ENCODE measurements at places on chromosomes 2 and 18.

- peak; percentile 49 for DNase-seq
Measured at GRCh38 chr18:48030616-48031480, 100.4 kb upstream of the SMAD2 start.

- DNase-seq: no peak
Measured at GRCh38 chr2:235523021-235523420, 29.2 kb downstream of the AGAP1 start.

DNA sequence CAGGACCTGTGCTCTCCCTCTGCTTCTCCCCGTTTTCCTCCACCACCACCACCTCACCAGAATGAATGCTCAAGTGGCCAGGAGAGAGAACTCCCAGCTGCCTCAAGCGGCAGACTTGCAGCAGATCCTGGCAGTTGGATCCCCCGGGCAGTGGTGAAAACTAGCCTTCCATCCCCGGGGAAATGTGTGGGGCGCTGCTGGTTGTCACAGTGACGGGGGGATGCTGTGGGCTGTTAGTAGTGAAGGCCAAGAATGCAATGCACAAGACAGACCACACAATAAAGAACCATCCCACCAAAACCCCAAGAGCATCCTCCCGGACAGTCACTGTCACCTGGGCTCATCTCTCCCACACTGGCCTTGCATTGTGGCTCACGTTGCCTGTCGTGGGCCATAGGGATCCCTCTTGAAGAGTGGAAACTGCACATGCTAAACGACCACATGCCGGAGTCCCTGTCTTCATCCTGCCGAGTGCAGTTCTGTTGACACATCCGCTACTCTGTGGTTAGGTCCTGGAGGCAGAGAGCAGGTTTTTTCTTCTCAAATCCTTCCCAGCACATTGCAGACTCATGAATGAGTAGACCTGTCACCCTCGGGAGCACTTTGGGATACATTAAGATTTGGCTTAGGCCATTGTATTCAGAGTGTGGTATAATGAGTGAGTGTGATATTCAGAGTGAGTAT, 13.5 kb downstream of the SPATA3 start:
- DNase-seq: no peak

GRCh38 chr2:127437781-127438726, 19.8 kb downstream of the PROC start:
- no peak for DNase-seq

DNA sequence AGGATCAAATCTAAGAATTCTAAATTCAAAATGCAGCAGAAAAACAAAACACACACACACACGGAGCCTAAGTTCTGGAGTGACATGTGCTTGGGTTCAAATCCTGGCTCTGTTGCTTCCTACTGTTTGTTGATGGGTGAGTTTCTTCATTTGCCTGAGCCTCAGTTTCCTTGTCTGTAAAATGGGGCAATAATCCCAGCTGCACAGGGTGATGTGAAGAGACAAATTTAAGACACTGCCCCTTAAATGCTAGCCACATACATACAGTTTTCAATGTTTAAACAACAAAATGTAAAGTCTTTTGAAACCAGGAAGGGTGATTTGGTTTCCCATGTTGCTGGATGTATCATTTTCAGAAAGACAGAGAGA, 943 bp upstream of the GPR17 start:
- DNase-seq: no peak

GRCh38 chr18:13381944-13382365, 163.4 kb downstream of the LDLRAD4 start:
- peak; percentile 75 for DNase-seq

- no peak for DNase-seq
Measured at GRCh38 chr2:172667581-172668325, 67.9 kb upstream of the RAPGEF4 start.

Data from iris pigment epithelial cell (primary cell).